ENCODE measurements at places on chromosomes 12 and 14.
A peak's percentile ranks its signal among the peaks of the same experiment; 100 is the strongest.

GRCh38 chr12:26976687-26977086 is 37.5 kb downstream of the TM7SF3 start:
- H3K27me3 ChIP-seq = no peaks in the 10 kb centered on the region
- no peak overlapping the region for H3K27ac ChIP-seq
- no peaks in the 10 kb centered on the region for H3K4me1 ChIP-seq
- no peak for DNase-seq
- H3K36me3 ChIP-seq = no peaks in the 10 kb centered on the region
- no peak overlapping the region for H3K4me3 ChIP-seq

GRCh38 chr12:111100554-111100953 is 180.2 kb upstream of the MYL2 start:
- no peaks in the 10 kb centered on the region for H3K4me1 ChIP-seq
- H3K27me3 ChIP-seq = no peaks in the 10 kb centered on the region
- no peak overlapping the region for H3K4me3 ChIP-seq

DNA sequence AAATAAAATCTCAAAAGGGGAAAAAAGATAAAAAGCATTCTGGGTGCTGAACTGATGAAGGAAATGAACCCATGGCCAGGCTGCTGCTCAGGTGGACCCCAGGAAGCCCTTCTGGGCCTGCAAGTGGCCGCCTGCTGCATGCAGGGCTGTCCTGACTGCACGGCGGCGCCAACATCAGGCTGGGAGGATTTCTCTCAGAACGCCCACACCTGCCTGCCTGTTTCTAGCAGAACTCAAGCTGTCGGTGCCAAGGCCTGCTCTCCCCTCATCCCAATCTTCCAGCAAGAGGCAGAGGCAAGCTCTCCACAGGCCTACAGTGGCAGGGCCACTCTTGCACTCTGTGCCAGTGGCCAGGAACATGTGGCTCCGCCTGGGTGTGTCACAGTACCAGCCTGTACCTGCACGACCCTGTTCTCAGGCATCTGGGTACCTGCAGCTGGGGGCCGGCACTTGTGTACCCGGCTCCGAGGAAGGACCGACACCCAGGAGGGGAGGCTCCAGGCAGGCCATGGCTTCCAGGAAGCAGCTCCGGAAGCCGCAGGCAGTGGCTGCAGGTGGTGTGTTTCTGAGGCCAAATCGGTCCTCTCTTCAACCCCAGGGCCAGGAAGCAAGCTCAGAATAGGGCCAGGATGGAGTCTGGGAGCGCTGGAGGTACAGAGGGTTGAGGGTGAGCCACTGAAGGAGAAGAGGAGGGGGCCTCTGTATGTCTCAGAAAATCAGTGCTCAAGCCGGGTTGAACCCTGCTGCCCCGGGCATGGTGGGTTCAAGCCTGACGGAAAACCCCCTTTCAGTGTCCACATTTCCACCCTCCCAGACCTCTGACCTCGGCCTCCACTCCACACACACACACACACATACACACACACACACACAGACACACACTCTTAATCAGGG is 2.5 kb upstream of the INF2 start:
- H3K27ac ChIP-seq = no peak overlapping the region
- H3K27me3 ChIP-seq = no peaks in the 10 kb centered on the region
- no peak overlapping the region for H3K4me3 ChIP-seq
- no peaks in the 10 kb centered on the region for H3K36me3 ChIP-seq

- H3K4me3 ChIP-seq = no peak overlapping the region
- no peaks in the 10 kb centered on the region for H3K27me3 ChIP-seq
- peaks cover 2% of the 10 kb centered on the region for H3K4me1 ChIP-seq
- DNase-seq = no peak
Observed at GRCh38 chr14:34845869-34846268, 29.3 kb downstream of the BAZ1A start.

- no peak overlapping the region for H3K27ac ChIP-seq
- DNase-seq = no peak
- no peak overlapping the region for H3K4me3 ChIP-seq
- H3K27me3 ChIP-seq = no peaks in the 10 kb centered on the region
- H3K4me1 ChIP-seq = no peaks in the 10 kb centered on the region
Observed at GRCh38 chr14:26026384-26026783, 571.4 kb downstream of the NOVA1 start.

DNA sequence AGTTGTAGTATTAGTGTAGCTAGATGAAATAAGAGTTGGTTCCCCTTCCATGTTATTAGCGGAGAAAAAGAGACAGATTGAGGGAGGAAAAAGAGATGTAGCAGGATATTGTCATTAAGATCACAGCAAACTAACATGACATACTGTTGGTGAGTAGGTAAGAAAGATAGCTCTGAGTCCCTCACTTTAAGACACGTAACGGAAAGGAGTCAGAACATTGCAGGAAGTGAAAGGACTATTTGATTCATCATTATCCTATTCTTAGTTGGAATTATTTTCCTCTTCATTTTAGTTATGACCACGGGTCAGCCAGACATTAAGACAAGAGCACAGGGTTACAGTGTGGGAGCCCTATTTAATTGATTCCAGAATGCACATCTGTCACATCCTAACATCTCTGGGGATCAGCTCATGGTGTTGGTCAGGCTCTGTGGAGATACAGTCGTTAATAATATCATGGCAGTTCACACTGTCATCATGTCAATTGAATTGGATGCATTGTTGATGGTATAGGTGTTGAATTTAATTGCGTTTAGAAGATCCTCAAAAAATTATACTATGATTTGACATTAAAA is 55.0 kb downstream of the TMX1 start:
- H3K27ac ChIP-seq = no peak overlapping the region
- DNase-seq = no peak
- no peak overlapping the region for H3K4me3 ChIP-seq
- no peaks in the 10 kb centered on the region for H3K36me3 ChIP-seq
- H3K27me3 ChIP-seq = no peaks in the 10 kb centered on the region

- no peak for DNase-seq
- peaks cover 18% of the 10 kb centered on the region for H3K4me1 ChIP-seq
- H3K27me3 ChIP-seq = no peaks in the 10 kb centered on the region
- H3K36me3 ChIP-seq = no peaks in the 10 kb centered on the region
Observed at GRCh38 chr14:72554401-72554800, 339.5 kb downstream of the DPF3 start.

GRCh38 chr12:106580671-106581508 is 1.9 kb upstream of the RFX4 start:
- no peak overlapping the region for H3K4me3 ChIP-seq
- H3K4me1 ChIP-seq = no peaks in the 10 kb centered on the region
- no peaks in the 10 kb centered on the region for H3K36me3 ChIP-seq
- H3K27me3 ChIP-seq = peaks cover 65% of the 10 kb centered on the region
- peak; percentile 3 for DNase-seq
- H3K27ac ChIP-seq = no peak overlapping the region

DNA sequence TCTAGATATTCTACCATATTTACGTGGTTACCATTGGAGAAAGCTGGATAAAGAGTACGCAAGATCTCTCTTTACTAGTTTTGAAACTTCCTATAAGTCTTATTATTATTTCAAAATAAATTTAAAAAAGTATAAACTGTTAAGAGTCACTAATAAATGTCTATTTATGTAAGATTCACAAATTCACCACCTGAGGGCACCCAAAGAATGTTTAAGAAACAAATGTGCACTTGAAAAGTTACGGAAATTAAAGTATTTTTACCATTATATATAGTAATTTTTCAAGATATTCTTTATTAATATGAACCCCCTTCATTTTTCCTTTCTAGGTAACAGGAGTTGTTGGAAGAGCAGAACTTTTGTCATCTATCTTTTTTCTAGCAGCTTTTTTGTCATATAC is 11.9 kb downstream of the TMTC3 start:
- H3K27me3 ChIP-seq = no peaks in the 10 kb centered on the region
- H3K4me3 ChIP-seq = no peak overlapping the region
- H3K36me3 ChIP-seq = no peaks in the 10 kb centered on the region
- H3K4me1 ChIP-seq = no peaks in the 10 kb centered on the region
- no peak for DNase-seq

DNA sequence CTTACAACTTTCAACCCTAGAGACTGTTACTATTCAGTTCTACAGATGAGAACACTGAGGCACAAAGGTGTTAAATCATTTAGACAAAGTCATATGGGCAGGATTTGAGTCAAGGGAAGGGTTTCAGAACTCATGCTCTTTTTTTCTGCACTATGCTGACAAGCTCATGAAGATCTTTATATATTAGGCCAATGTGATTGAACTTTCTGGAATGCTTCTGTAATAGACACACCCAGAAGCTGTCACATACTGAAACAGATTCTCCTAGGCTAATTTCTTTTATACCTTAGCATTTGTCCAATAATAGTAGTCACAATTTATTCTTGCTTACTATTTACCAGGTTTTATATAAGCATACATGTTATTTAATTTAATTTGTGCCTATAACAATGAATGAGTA is 164.0 kb downstream of the ALG10B start:
- H3K27ac ChIP-seq = no peak overlapping the region
- H3K27me3 ChIP-seq = no peaks in the 10 kb centered on the region
- peaks cover 2% of the 10 kb centered on the region for H3K4me1 ChIP-seq
- no peak for DNase-seq

DNA sequence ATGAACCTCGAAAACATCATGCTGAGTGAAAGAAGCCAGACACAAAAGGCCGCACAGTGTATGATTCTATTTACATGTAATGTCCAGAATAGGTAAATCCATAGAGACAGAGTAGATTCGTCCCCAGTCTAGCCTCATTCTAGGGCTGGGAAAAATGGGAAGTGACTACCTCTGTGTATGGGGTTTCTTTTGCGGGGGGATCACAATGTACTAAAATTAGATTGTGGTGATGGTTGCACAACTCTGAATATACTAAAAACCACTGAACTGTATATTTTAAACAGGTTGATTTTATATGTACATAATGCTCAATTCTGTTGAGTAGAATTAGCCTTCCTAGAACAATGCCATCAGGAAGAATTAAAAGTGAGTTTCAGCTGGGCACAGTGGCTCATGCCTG is 6.3 kb upstream of the RILPL2 start:
- H3K4me3 ChIP-seq = no peak overlapping the region
- no peaks in the 10 kb centered on the region for H3K36me3 ChIP-seq
- DNase-seq = no peak
- no peaks in the 10 kb centered on the region for H3K27me3 ChIP-seq

GRCh38 chr12:57892232-57892972 is 45.9 kb upstream of the CTDSP2 start:
- no peak for DNase-seq
- H3K27me3 ChIP-seq = no peaks in the 10 kb centered on the region
- H3K4me3 ChIP-seq = no peak overlapping the region

DNA sequence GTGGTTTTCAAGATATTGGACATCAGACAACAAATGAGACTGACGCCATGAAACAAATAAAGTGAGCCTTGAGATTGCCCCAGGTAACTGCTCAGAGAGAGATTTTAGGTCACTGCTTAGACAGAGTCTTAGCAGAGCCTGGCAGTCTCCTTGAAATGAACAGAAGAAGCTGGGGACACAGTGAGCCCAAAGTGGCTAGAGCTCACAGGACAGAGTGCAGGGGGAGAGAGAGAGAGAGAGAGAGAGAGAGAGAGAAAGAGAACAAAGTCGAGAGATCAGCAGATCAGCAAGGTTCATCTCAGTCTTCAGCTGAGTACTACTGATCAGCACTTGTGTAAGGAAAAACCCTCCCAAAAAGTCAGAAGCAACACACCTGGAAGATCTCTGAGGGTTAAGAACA is 147.4 kb downstream of the RMST start:
- H3K36me3 ChIP-seq = no peaks in the 10 kb centered on the region
- no peak overlapping the region for H3K4me3 ChIP-seq
- H3K27ac ChIP-seq = no peak overlapping the region
- no peaks in the 10 kb centered on the region for H3K4me1 ChIP-seq
- peak; percentile 8 for DNase-seq

- no peaks in the 10 kb centered on the region for H3K4me1 ChIP-seq
- no peak for DNase-seq
- H3K27me3 ChIP-seq = no peaks in the 10 kb centered on the region
- H3K36me3 ChIP-seq = no peaks in the 10 kb centered on the region
- H3K27ac ChIP-seq = no peak overlapping the region
Observed at GRCh38 chr14:61034416-61035120, 53.5 kb downstream of the SLC38A6 start.

DNA sequence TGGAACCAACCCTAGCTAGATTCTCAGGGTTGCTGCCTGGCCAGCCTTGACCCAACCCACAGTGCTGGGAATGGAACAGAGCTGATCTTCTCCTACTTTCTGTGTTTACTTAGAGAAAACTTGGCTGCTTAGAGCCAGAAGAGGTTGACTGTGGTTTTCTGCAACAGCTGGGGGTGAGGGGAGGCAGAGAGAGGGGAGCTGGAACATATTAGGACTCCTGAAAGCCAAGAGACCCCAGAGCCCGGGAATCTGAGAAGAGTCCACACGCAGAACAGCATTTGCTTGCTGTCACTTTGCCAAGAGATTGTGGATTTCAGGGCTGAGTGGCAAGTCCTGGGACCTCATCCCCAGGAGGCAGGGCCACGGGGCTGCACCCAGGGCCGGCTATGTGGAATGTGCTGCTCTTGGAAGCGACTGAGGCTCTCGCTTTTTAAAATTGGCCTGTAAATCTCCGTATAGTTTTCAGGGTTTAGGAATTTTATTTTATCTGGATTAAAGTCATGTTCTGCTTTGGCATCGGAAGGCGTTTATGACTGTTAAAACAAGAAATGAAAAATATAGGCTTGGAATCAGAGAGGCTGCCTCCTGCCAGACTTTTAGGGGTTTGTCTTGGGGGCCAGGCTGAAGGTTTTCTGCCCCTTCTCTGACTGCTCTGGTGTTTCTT is 22.3 kb upstream of the MED13L start:
- H3K4me3 ChIP-seq = no peak overlapping the region
- H3K27me3 ChIP-seq = no peaks in the 10 kb centered on the region
- no peak overlapping the region for H3K27ac ChIP-seq
- no peak for DNase-seq

- peak; percentile 91 for DNase-seq
- no peaks in the 10 kb centered on the region for H3K36me3 ChIP-seq
- H3K4me3 ChIP-seq = no peak overlapping the region
- H3K4me1 ChIP-seq = peaks cover 12% of the 10 kb centered on the region
Observed at GRCh38 chr12:45232756-45233372, 17.0 kb downstream of the ANO6 start.

All from mesendoderm (in vitro differentiated cells).